HepG2 (cell line): ENCODE measurements at places on chromosomes 11 and 22.

GRCh38 chr11:10315083-10315482 is 10.2 kb downstream of the ADM start:
- DNase-seq, result no peak

GRCh38 chr22:33577862-33578411 is 342.3 kb downstream of the LARGE1 start:
- DNase-seq, result peak; percentile 98

- peak; percentile 62 for DNase-seq
Measured at GRCh38 chr22:37664249-37665101, 6.0 kb downstream of the PDXP start.

- DNase-seq, result no peak
Measured at GRCh38 chr11:59365232-59366018, 6.7 kb downstream of the OR5AN1 start.

GRCh38 chr22:22974795-22975580 is 87.4 kb downstream of the IGLL5 start:
- no peak for DNase-seq
